MG63 (cell line): ENCODE measurements at places on chromosomes 12 and 14. TPM values are rescaled to one million over a fixed set of nuclear protein-coding genes. Genes with fewer than 3 reads are reported as not detected.
A peak's percentile ranks its signal among the peaks of the same experiment; 100 is the strongest.

The HOXC10 gene
- total RNA-seq: 19.8 and 27.4 TPM in 2 replicates

The GPR84 gene
- not detected in 2 replicates for total RNA-seq

The TAS2R20 gene
- total RNA-seq: not detected in 2 replicates

The EML1 gene
- total RNA-seq: 9.7 and 11.8 TPM in 2 replicates

The ASIC1 gene
- 1.5 and 1.7 TPM in 2 replicates for total RNA-seq

The PDZRN4 gene
- total RNA-seq: not detected in 2 replicates

The PPP1R1A gene
- total RNA-seq: not detected in 2 replicates

The SALL2 gene
- 0.36 and 0.81 TPM in 2 replicates for total RNA-seq

- no peak for DNase-seq
Measured at GRCh38 chr14:87055007-87055406, 938.0 kb downstream of the GALC start.

- DNase-seq: no peak
Measured at GRCh38 chr12:117966511-117966910, 2.3 kb downstream of the KSR2 start.

DNA sequence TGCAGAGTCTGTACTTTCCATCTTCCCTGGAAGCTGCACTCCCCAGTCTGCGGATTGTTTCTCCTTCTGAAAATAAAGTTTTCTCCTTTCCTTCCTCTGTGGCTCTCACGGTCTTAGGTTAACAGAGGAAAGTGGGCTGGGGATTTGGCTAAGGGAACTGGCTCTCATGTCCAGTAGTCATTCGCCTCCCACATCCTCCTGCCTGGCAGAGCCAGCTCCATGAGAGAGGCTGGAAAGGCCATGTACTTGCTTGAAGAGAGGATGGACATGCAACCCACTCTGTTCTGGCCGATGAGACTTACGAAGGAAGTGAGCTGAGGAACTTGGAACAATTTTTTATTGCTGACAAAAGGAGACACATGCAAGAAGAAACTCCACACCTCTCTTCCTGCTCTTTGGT, 18.9 kb upstream of the RGS6 start:
- no peak for DNase-seq

GRCh38 chr14:22010545-22011252, 337.1 kb upstream of the OR4E1 start:
- DNase-seq: no peak

GRCh38 chr14:35338731-35339405, 46.7 kb downstream of the PSMA6 start:
- no peak for DNase-seq

DNA sequence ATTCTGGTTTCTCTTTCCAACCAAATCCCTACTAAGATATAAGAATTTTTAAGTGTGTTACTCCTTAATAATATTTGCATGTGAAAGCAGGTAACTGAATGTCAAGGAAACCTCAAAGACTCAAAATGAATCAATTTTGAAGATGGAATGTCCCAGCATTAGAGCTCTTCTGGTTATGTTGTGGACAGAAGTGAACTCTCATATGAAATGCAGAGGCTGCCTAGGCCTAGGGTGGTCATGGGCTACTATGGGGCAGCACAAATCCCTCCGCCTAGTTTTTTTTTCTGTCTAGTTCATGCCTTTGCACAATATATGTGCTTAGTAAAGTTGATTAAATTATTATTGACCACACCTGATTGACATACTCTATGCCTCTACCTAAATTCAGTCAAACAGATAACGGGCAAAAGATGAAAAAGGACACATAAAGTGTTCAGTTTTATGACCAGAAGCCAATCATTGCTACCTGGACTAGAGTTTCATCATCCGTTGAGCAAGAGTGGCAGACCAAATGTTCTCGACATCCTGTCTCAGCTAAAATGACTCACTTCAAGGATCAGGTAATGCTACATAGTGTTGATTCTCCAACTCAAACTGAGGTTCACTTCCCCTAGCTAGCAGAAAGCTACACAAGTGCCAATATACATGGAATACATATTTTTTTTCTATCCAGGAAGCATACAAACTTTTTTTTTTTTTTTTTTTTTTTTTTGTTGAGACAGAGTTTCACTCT, 1211.4 kb downstream of the VRK1 start:
- no peak for DNase-seq

DNA sequence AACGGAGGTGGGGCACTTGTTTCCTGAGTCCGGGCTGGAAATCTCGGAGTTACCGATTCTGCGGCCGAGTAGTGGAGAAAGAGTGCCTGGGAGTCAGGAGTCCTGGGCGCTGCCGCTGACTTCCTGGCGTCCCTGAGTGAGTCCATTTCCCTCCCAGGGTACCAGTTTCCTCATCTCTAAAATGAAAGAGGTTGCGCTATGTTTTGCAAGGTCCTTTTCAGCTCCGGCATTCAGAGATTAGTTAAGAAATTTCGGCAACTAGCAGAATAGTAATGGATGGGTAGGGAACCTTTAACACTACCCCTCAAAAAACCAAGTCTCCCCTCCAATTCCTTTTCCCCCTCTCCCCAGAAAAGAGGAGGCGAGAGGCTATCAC, 724 bp downstream of the BLOC1S1 start:
- DNase-seq: no peak

DNA sequence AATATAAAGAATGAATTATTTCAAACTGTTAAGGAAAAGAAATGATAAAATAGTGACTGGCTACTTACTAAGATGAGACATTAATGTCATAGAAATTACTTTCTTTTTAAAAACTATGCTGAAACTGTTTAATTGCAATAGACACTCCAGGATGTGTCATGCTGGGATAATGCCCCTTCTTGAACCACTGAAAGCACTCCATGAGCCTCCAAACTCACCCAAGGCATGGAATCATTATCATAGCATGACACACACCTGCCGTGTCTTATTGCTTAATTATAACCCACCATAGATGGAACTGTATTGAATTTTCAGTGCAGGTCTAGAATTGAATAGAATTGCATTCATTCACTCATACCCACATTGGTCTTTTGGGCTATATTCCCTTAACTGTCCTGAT, 4.3 kb downstream of the MBIP start:
- no peak for DNase-seq

DNA sequence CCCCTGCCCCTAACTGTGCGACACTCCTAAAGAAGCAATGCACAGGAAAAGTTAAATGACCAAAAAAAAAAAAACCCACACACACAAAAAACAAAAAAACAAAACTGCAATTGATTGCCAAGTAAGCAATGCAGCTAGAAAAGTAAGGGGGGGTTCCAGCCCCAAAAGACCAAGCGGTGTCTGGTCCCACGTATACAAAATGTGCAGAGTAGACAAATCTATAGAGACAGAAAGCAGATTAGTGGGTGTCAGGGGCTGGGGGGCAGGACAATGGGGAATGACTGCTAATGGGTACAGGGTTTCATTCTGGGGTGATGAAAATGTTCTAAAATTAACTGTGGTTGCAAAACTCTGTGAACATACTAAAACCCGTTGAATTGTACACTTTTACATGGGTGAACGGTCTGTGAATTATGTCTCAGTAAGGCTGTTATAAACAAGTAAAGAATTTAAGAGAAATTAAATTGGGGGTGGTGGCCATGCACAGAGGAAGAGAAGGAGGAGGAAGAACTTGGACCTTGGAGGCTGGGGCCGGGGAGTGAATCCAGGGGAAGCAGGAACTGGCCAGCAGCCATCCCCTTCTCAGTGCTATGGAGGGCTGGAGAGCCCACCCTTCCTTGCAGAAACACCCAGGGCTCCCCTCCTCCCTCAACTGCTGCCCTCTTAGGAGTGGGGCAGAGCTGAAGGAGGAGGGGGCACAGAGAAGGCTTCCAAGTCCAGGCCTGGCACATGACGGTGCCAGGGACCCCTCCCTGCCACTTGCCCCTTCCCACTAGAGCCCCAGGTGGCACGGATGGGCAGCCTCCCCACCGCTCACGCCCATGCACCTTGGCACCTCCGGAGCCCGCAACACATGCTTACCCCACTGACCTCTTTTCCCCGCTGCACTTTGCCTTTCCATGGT, 45.4 kb downstream of the KDM2B start:
- no peak for DNase-seq

DNA sequence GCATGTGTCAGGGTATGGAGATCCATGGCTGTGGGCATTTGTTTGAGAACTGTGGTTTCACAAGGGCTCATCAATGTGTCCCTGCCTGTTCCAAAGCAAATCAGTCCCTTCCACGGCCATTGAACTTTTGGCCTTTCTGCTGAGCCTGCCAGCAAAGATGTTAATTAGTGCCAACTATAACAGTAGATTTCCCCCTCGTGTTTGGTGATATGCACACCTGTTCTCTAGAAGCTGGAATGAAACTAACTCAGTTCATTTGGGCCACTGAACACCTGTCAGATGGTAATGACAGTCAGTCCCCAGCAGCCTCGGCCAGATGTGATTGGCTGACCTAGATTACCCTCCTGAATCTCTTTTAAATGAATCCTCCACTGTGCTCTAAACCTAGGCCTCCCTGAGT, 43.2 kb downstream of the IRAK3 start:
- DNase-seq: no peak

- peak; percentile 93 for DNase-seq
Measured at GRCh38 chr14:73723797-73724661, 9.8 kb upstream of the PNMA1 start.

- no peak for DNase-seq
Measured at GRCh38 chr12:56150563-56150962, 1.8 kb upstream of the MYL6B start.
